ENCODE measurements at places on chromosomes 7 and 10.

GRCh38 chr10:49165821-49166483, 22.2 kb downstream of the TMEM273 start:
- DNase-seq, result no peak

DNA sequence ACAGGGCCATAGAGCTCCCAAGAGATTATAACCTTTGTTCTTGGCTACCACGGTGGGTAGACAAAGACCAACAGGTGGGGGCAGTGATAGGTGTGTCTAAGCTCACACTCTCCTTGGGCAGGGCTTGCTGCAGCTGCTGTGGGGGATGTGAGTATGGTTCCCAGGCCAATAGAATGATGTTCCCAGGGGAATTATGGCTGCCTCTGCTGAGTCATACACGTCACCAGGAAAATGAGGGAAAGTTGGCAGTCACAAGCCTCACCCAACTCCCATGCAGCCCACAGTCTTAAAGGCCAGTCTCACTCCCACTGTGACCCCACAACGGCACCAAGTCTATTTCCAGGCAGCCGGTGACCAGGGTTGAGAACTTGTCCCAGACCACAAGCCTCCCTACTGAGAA, 453.4 kb upstream of the PODXL start:
- no peak for DNase-seq

DNA sequence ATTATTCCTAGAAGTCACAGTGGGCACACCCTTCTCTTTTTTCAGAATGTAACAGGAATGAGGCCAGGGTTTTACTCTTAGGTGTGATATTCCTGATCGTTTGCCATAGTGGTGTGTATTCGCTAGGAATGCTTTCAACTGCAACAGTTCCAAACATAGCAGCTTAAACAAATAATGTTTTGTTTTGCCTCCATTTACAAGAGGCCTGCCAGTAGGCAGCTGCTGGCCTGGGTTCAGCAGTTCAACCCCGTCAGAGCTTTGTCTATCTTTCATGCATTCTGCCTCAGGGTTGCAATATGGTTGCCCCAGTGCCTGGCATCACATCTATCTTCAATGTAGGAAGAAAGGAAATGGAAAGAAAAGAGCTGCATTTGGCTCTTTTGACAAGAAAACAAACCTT, 21.7 kb upstream of the RET start:
- no peak for DNase-seq

DNA sequence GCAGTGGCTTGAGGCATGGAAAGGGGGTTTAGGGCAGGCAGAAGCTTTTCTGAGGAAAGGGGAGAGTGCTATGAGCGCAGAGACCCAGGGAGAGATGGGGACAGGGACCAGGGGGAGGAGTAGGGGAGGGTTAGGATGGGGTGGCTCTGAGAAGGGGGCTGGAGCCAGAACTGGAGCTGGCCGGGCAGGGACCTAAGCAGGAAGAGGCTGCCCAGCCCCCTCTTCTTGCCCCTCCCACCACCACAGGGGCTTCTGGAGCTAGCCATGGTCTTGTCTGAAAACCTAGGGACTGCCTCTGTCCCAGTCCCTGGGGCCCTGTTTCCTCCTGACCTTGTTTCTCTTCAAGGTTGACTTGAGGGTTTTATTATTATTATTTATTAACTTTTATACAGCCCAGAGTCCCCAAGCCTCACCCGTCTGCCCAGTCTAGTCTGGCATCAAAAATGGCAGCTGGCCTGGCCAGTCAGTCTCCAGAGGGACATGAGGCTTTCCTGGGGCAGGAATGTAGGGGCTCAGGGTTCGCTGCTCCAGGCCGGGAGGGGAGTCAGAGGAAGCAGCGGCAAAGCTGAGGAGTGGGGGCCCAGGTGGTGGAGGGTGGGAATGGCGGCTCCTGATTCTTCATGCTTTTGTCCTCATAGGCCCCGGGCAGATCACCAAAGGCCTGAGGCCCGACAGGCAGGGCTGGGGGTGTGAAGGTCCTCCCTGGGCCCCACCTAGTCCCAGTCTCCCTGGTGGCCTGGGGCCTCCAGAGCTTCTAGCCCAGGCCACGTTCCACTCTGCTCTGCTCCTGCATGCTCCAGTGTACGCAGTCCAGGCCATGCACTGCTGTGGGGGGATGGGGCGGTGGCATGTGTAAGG, 5.7 kb downstream of the TRIM8 start:
- no peak for DNase-seq

DNA sequence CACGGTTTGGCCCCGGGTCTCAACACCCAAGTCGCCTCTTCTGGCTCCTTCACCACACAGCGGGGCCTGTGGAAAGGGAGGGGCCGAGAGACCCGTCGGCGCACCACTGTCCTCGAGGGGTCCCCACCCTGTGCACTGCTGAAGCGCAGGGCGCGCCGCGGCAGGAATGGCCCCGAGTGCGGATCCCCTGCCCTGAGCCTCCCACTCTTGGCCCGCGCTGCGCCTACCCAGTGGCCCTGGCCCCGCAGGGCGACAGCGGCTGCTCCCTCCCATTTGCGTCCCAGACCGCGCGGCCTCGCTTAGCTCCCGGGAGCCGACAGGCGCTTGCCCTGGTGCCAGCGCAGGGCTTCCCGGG, 2.1 kb upstream of the SFMBT2 start:
- no peak for DNase-seq

- no peak for DNase-seq
Measured at GRCh38 chr7:150717814-150718420, 1.5 kb downstream of the GIMAP1 start.

DNA sequence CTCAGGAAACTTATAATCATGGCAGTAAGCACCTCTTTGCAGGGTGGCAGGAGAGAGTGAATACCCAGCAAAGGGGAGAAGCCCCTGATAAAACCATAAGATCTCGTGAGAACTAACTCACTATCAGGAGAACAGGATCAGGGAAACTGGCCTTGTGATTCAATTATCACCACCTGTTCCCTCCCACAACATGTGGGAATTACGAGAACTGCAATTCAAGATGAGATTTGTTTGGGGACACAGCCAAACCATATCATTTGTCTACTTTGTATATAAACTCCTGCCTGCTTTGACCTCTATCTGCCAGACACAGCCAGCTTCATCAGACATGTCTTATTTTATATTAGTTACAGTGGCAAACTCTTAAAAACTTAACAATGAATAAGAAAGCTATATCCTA, 50.4 kb downstream of the ARMC3 start:
- DNase-seq, result no peak

GRCh38 chr10:103792547-103792946, 62.8 kb downstream of the SH3PXD2A start:
- DNase-seq, result no peak

GRCh38 chr7:120829487-120829886, 28.5 kb downstream of the TSPAN12 start:
- DNase-seq, result no peak

DNA sequence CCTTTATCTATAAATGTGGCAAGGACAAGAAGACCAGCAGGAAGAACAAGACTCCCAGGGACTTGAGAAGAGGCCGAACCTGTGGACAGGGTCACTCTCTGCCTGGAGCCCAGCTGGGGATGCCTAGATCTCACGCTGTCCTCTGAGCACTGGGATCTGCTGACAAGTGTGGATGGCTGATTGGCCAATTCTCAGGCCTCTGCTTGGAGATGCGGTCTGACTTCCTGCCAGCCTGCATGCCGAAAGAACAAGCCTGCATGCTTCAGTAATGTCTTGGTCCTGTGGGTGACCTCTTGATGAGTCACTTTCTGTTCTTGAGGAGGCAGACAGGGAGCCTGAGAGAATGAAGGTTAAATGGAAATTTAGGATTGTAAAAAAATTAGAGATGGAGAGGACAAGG, 84.7 kb downstream of the TMEM178B start:
- peak; percentile 71 for DNase-seq

DNA sequence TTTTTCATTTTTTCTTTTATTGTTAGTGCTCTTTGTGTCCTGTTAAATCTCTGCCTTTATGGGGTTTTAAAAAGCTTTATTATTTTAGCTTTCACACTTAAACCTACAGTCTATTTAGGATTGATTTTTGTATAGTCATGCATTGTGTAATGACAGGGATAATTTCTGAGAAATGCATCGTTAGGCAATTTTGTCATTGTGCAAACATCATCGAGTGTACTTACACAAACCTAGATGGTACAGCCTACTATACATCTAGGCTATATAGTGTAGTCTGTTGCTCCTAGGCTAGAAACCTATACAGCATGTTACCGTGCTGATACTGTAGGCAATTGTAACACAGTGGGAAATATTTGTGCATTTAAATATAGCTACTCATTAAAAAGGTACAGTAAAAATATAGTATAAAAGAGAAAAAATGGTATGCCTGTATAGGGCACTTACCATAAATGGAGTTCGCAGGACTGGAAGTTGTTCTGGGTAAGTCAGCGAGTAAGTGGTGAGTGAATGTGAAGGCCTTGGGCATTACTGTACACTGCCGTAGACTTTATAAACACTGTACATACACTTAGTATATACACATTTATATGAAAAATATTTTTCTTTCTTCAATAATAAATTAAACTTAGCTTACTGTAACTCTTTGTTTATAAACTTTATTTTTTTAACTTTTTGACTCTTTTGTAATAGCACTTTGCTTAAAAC, 16.0 kb downstream of the UBE2D1 start:
- no peak for DNase-seq

DNA sequence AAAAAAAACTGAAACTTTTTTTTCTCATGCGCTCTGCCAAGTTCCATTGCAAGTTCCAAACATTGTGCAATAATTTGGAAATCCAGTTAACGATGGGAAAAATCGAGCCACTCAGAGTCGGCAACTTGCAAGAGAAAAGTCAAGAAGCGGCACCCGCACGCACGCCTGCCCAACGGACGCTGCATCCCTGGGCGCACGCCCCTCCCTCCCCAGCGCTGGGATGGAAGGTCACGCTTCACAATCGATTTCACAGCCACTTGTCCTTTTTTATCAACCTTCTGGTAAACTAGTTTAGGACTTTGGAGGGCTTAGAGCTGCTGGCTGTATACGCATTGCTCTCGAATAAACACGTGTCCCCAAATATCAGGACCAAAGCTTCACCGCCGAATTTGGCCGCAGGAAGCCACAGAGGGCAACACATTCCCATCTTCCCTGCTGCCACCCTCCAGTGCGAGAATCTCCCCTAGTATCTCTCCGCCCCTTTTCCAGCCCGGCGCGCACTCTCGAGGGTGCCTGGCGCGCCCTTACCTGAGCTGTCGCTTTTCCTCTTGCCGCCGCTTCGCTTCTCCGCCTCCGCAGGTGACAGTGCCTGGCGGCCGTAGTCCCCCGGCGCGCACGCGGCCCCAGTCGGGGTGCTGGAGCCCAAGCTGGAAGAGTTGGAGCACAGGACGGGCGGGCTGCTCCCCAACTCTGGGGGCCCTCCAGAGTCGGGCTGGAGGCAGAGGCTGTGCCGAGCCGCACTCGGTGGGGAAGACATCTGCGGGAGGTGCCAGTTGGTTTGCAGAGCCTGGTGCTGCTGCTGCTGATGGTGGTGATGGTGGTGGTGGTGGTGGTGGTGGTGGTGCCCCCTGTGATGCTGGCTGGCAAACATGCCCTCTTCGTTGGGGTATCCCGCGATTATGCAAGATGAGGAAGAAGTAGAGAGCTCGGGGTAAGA, 857 bp downstream of the MEOX2 start:
- no peak for DNase-seq

- no peak for DNase-seq
Measured at GRCh38 chr7:121486590-121486989, 90.5 kb upstream of the FAM3C start.

Measured in MM.1S (cell line).